ENCODE measurements at places on chromosomes 1 and 21.

GRCh38 chr1:60895252-60895651 is 187.1 kb upstream of the NFIA start:
- no peak for DNase-seq

GRCh38 chr1:242811092-242811840 is 286.8 kb upstream of the PLD5 start:
- DNase-seq = no peak

DNA sequence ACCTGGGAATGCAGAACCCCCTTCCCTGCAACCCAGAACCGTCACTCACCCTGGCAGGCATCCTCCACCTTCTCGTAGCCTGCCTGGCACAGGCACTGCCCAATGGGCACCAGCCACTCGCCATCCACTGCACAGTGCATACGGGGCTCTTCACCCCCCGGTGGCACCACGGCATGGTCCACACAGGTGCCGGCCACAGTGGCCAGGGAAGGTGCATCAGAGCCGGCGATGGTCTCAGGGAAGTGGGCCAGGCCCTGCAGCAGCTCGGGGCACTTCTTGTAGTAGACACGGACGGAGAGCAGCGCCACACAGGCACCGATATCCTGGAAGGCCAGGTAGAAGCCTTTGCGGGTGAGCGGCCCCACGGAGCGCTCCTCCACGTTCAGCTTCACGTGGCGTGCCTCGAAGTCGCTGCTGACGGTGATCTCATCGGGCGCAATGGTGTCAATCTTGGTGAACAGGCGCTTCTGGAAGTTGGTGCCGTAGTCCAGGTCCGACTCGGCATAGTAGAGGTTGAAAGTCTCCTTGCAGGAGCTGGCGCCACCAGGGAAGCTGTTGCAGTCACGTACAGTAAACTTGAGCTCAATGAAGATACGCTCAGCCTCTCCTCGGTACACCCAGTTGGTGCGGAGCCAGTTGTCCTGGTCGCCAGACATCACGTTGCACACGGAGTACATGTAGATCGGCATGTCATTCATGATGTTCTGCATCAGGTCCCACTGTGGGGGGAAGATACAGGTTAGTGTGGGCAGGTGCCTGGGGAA is 7.4 kb downstream of the EPHA2 start:
- no peak for DNase-seq

- no peak for DNase-seq
These were observed 24.4 kb downstream of the FTCD start for GRCh38 chr21:46130831-46131587.

GRCh38 chr1:175045519-175045918 is 22.1 kb upstream of the TNN start:
- DNase-seq = no peak

- DNase-seq = no peak
These were observed 5.5 kb upstream of the SNAPIN start for GRCh38 chr1:153652805-153653500.
